ENCODE measurements at places on chromosomes 1 and 21. TPM values are rescaled to one million over a fixed set of nuclear protein-coding genes. Genes with fewer than 3 reads are reported as not detected.

- DNase-seq = peak; percentile 35
- H3K27ac ChIP-seq = no peak overlapping the region
- H3K4me1 ChIP-seq = no peaks in the 10 kb centered on the region
- no peaks in the 10 kb centered on the region for H3K36me3 ChIP-seq
- H3K4me3 ChIP-seq = no peak overlapping the region
These were observed 14.4 kb downstream of the SMYD3 start for GRCh38 chr1:246492611-246493245.

- peaks cover 4% of the 10 kb centered on the region for H3K4me1 ChIP-seq
- no peaks in the 10 kb centered on the region for H3K27me3 ChIP-seq
- no peak overlapping the region for H3K27ac ChIP-seq
- H3K36me3 ChIP-seq = no peaks in the 10 kb centered on the region
- no peak for DNase-seq
- H3K4me3 ChIP-seq = no peak overlapping the region
These were observed 122.7 kb downstream of the PSMG1 start for GRCh38 chr21:39060485-39061083.

GRCh38 chr1:90823686-90824085, 106.6 kb upstream of the BARHL2 start:
- H3K4me1 ChIP-seq = no peaks in the 10 kb centered on the region
- no peak overlapping the region for H3K27ac ChIP-seq
- no peaks in the 10 kb centered on the region for H3K36me3 ChIP-seq
- H3K27me3 ChIP-seq = no peaks in the 10 kb centered on the region

DNA sequence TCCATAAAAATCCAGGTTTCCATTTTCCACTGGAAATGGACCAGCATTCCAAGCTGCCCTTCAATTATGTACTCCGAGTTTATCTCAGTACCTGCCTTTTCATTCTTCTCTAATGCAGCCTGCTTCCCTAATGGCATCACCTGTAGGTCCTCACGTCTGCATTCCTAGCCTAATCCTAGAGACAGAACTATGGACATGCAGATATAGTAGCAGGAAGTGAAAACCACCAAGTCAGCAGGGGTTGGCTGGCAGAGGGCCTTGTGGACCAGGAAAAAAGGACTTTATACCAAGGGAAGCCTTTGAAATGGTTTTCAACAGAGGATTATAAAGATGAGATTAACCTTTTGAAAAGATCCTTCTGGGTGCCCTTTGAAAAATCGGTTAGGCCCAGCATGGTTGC, 135.7 kb upstream of the L1TD1 start:
- H3K4me1 ChIP-seq = no peaks in the 10 kb centered on the region
- no peak overlapping the region for H3K27ac ChIP-seq
- H3K27me3 ChIP-seq = no peaks in the 10 kb centered on the region
- DNase-seq = no peak

DNA sequence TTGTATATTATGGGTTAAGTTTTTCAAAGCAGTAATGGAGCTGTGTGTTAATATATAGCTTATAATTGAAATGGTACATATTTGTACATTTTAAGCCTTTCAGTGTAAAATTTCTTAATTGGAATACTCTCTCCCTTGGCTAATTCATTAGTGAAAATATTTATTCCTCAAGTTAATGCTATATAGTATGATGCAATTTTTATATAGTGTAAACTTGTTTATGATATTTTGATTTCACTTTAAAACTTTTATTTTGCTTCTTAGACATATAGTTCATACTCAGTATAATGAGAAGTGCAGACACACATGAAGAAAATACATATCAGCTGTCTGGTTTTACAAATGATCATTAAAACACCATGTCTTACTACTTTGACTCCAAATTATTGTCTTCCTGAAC, 140.6 kb downstream of the SDCCAG8 start:
- no peak for DNase-seq
- H3K27ac ChIP-seq = no peak overlapping the region
- H3K27me3 ChIP-seq = no peaks in the 10 kb centered on the region
- H3K36me3 ChIP-seq = no peaks in the 10 kb centered on the region
- no peak overlapping the region for H3K4me3 ChIP-seq
- peaks cover 6% of the 10 kb centered on the region for H3K4me1 ChIP-seq

GRCh38 chr1:237166086-237166485, 124.1 kb downstream of the RYR2 start:
- no peaks in the 10 kb centered on the region for H3K27me3 ChIP-seq
- H3K36me3 ChIP-seq = no peaks in the 10 kb centered on the region
- H3K27ac ChIP-seq = no peak overlapping the region

DNA sequence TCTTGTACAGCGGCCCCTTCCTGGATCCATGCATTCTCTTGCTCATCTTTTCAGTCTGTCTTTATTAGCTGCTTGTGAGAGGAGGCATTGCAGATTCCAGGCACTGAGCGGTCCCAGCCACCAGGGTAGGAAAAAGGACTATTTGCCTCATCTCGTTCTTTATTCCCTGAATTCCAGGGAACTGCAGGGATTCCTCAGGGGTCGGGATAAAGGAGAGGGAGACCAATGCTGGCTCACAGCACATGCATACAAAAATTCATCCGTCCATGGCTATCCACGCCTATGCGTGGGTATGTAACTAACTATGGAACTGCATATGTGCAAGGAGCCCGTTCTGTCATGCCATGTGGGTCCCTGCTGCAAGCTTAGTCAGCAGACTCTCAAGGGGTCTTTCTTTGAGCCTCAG, 879 bp upstream of the PLPPR5 start:
- H3K4me3 ChIP-seq = no peak overlapping the region
- no peaks in the 10 kb centered on the region for H3K36me3 ChIP-seq

GRCh38 chr1:29779146-29779545, 542.8 kb downstream of the PTPRU start:
- H3K27ac ChIP-seq = no peak overlapping the region
- DNase-seq = no peak
- no peaks in the 10 kb centered on the region for H3K27me3 ChIP-seq
- H3K4me1 ChIP-seq = no peaks in the 10 kb centered on the region
- H3K4me3 ChIP-seq = no peak overlapping the region

- no peaks in the 10 kb centered on the region for H3K36me3 ChIP-seq
- DNase-seq = no peak
- no peaks in the 10 kb centered on the region for H3K27me3 ChIP-seq
- H3K4me1 ChIP-seq = no peaks in the 10 kb centered on the region
These were observed at the start of gene UBE2U for GRCh38 chr1:64203420-64203819. UBE2U (plus strand) TSS chr1:64203623; CDS start chr1:64204051, 428 bp downstream.

- no peaks in the 10 kb centered on the region for H3K27me3 ChIP-seq
- no peaks in the 10 kb centered on the region for H3K4me1 ChIP-seq
- no peaks in the 10 kb centered on the region for H3K36me3 ChIP-seq
- no peak overlapping the region for H3K27ac ChIP-seq
- no peak for DNase-seq
These were observed 1.3 kb upstream of the DUSP23 start for GRCh38 chr1:159779403-159779851.

GRCh38 chr1:10789047-10789791, 7.2 kb downstream of the CASZ1 start:
- H3K4me1 ChIP-seq = peaks cover 10% of the 10 kb centered on the region
- H3K36me3 ChIP-seq = no peaks in the 10 kb centered on the region
- H3K4me3 ChIP-seq = no peak overlapping the region
- peaks cover 6% of the 10 kb centered on the region for H3K27me3 ChIP-seq
- DNase-seq = no peak

Gene FYB2
- total RNA-seq = 1.4 TPM

Gene KRTAP7-1
- not detected for total RNA-seq

Gene PLEKHO1
- 10.1 TPM for total RNA-seq
